ENCODE measurements at places on chromosomes 7 and 10.

- peak; percentile 14 for DNase-seq
These were observed 765 bp downstream of the CELF2 start for GRCh38 chr10:11018432-11018841.

DNA sequence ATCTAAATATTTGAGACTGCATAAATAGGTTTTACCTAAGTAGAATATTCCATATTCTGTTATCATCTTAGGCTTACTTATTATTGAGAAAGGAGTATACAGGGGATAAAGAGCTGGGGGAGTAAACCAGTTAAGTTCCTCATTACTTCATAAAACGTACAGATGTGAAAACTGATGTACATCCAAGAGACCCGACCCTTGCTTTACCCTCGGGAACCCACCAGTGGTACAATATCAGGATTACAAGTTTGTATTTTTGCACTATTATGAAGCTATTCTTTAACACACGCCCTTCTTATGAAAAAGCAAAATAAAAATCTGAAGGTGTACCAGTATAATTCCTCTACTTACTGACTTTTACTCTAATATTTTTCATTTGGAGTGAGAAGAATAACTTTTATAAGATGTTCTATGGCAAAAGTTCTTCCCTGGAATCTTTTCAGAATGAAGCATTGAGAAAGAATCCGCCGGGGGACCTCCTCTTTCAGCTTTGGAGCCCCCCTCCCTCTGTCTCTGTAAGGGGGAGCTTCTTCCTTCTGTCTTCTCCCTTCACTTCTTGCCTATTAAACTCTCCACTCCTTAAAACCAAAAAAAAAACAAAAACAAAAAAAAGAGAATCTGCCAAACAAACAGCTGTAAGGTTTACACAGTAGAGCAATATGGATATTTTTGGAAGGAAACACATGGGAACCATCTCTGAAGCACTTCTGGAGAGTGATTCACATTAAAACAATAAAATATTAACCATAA is 550.0 kb downstream of the TNS3 start:
- no peak for DNase-seq

DNA sequence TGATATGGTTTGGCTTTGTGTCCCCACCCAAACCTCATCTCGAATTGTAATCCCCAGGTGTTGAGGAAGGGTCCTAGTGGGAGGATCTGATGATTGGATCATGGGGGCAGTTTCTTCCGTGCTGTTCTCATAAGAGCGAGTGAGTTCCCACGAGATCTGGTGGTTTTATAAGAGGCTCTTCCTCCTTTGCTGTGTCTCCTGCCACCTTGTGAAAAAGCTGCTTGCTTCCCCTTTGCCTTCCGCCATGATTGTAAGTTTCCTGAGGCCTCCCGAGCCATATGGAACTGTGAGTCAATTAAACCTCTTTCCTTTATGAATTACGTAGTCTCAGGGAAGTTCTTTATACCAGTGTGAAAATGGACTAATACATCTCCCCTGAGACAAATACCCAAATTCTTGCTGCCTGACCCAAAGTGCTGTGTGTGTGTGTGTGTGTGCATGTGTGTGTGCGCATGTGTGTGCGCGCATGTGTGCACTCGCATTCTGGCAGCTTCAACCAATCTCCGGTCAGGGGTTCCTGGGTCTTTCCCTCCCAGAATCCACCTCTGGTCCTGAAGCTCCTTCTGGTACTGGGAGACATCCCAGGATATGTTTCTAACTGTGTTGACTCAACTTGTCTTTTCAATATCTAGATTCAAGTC is 98.1 kb upstream of the LRRC4 start:
- DNase-seq, result no peak

GRCh38 chr7:55206235-55207029 is 158.7 kb upstream of the LANCL2 start:
- DNase-seq, result no peak

- DNase-seq, result peak; percentile 47
These were observed 24.1 kb downstream of the PDLIM1 start for GRCh38 chr10:95266674-95267095.

GRCh38 chr10:35343739-35344138 is 7.4 kb downstream of the CCNY start:
- no peak for DNase-seq

All from HEK293T (cell line).